ENCODE measurements at places on chromosomes 16 and 17. TPM values are rescaled to one million over a fixed set of nuclear protein-coding genes. Genes with fewer than 3 reads are reported as not detected.

GRCh38 chr16:48914070-48914469 is 304.1 kb upstream of the N4BP1 start:
- DNase-seq, result no peak

NOD2 gene
- polyA plus RNA-seq, result 1.5 TPM

ARL5C gene
- 0.39 TPM for polyA plus RNA-seq

DNA sequence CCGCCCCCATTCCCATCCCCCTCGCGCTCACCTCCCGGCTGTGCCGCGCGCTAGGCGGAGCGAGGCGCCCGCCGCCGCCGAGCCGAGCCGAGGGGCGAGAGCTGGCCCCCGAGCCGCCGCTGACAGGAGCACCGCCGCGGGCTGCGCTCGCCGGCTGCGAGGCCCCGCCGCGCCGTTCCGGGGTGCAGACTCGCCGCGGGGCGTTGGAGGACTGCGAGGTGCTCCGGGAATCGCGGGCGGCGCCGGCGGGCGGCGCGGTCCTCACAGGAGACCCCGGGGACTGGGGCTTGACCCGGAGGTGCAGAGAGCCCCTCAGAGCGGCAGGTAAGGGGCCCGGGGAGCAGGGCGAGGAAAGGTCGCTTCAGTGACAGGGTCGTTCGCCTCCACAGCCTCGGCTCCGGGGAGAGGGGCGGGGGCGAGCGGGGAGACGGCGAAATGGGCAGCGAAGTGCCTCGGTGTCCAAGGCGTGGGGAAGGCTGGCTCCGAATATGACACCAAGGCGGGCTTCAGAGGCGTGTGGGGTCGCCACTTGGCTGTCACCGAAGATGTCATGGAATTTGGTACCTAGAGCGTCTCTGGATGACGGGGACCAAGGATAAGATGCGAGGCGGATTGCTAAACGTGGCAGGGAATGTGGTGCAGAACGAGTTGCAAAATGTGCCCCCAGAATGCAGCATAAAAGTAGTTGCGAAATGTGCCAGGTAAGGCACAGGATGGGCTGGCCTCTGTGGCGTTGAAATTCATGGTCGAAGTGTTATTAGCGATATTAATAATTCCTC is 580 bp downstream of the TANC2 start:
- DNase-seq, result peak; percentile 81

- DNase-seq, result peak; percentile 94
Observed at GRCh38 chr17:64315032-64315490, 52.0 kb upstream of the TEX2 start.

PSMD12 gene
- polyA plus RNA-seq, result 36.5 TPM

GRCh38 chr17:82235056-82235774 is 6.4 kb downstream of the SLC16A3 start:
- no peak for DNase-seq

GRCh38 chr16:12126091-12126806 is 149.7 kb downstream of the SNX29 start:
- DNase-seq, result no peak

C1QTNF1 gene
- 4.7 TPM for polyA plus RNA-seq

CAMKK1 gene
- 5.4 TPM for polyA plus RNA-seq

GRCh38 chr17:37671028-37671823 is 28.0 kb upstream of the DDX52 start:
- no peak for DNase-seq

ESRP2 gene
- 0.64 TPM for polyA plus RNA-seq

PRR35 gene
- 0.09 TPM for polyA plus RNA-seq

GRCh38 chr17:45277216-45277849 is 15.4 kb upstream of the SPATA32 start:
- DNase-seq, result peak; percentile 89

Data from muscle of back (tissue), 13 donors.